GM12878 (cell line): ENCODE measurements at places on chromosomes 7 and 10. TPM values are rescaled to one million over a fixed set of nuclear protein-coding genes. Genes with fewer than 3 reads are reported as not detected.

- no peaks in the 10 kb centered on the region; the same call in 1 of the 2 replicates for H3K36me3 ChIP-seq
- H3K4me3 ChIP-seq = no peak overlapping the region
- peaks cover 6% of the 10 kb centered on the region for H3K27me3 ChIP-seq
- no peaks in the 10 kb centered on the region for H3K4me1 ChIP-seq
- no peak overlapping the region for H3K27ac ChIP-seq
Measured at GRCh38 chr7:31036924-31037323, 15.2 kb upstream of the ADCYAP1R1 start.

DNA sequence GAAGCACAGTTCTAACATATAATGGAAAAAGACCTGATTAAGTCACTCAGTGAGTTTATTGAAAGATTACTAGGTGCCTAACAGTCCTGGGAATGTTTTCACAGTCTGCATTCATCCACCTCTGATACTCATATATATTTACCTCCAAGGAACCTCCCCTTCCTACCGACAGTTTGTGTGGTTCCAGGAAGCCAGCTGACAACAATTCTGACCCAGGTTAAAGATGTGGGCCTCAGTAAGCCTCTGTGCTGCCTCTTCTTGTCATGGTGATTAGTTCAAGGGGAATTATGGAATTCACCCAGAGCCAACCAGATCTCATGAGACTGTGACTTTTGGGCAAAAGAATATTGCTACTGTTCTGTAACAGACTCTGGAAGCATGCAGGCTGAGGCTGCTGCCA, 186.8 kb downstream of the NXPH1 start:
- no peaks in the 10 kb centered on the region for H3K36me3 ChIP-seq
- DNase-seq = no peak
- H3K4me1 ChIP-seq = no peaks in the 10 kb centered on the region
- no peaks in the 10 kb centered on the region for H3K27me3 ChIP-seq
- no peak overlapping the region for H3K27ac ChIP-seq

DNA sequence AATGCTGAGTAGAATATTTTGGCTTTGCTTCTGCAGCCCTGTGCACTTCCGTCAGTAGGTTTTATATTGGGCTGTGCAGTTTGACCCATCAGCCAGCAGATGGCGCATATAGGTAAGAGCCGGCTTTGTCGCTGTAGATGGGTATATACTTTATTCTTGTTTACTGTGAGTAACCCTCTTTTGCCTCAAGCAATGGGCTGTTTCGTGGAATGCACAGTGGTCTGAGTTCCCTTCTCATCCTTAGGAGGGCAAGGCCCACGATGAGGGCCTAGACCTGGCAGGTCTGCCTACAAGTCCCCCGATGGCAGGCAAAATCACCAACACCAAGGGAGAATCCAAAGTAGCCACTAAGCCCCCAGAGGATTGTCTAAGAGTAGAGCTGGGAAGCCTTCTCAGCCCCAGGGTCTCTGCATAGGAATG, 1002.9 kb upstream of the KCND2 start:
- DNase-seq = no peak
- H3K4me3 ChIP-seq = no peak overlapping the region
- no peaks in the 10 kb centered on the region for H3K4me1 ChIP-seq

DNA sequence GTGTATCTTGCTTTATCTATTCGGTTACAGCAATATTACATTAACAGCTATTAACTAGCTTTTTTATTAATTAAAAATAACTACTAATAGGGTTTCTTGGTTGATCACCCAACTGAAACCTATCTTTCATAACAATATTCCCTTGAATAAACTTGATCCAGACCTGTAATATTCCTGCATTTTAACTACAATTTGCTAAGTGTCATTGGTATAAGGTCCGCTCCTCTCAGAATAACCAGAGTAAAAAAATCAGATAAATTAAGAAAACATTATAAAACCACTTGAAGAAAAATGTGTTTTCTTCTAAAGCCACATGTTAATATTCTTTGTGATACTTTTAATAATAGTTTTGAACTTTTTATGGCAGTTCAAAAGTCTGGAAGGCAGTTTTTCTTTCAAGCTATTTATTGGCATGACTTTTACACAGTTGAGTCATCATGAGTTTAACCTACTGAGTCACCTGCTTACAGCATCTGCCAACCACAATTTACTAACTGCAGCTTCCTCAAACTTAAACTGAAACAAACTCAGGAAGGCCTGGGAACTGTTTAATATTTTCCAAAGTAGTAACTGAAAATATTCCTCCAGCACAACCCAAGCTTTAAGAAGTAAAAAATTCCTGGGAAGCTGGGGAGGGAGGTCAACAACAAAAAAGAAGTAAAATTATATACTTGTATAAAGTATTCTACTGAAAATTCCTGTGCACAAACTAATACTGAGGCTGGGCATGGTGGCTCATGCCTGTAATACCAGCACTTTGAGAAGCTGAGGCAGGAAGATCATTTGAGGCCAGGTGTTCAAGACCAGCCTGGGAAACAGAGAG, 103.2 kb downstream of the NRBF2 start:
- H3K27ac ChIP-seq = peak overlapping the region; percentile 56
- no peaks in the 10 kb centered on the region for H3K36me3 ChIP-seq
- no peak overlapping the region for H3K4me3 ChIP-seq
- no peaks in the 10 kb centered on the region for H3K27me3 ChIP-seq

GRCh38 chr10:79298403-79299244, 48.6 kb upstream of the PPIF start:
- H3K36me3 ChIP-seq = peaks cover 75% of the 10 kb centered on the region
- DNase-seq = no peak
- no peak overlapping the region for H3K27ac ChIP-seq
- H3K4me1 ChIP-seq = peaks cover 8% of the 10 kb centered on the region

- H3K27me3 ChIP-seq = no peaks in the 10 kb centered on the region
- H3K4me3 ChIP-seq = no peak overlapping the region
- peaks cover 52% of the 10 kb centered on the region for H3K4me1 ChIP-seq
- DNase-seq = no peak
- H3K36me3 ChIP-seq = peaks cover 8% of the 10 kb centered on the region
Measured at GRCh38 chr10:26743091-26743490, 45.6 kb downstream of the PDSS1 start.

The ASZ1 gene
- total RNA-seq = 0.11 TPM in 1 of 2 replicates, not detected in the other

DNA sequence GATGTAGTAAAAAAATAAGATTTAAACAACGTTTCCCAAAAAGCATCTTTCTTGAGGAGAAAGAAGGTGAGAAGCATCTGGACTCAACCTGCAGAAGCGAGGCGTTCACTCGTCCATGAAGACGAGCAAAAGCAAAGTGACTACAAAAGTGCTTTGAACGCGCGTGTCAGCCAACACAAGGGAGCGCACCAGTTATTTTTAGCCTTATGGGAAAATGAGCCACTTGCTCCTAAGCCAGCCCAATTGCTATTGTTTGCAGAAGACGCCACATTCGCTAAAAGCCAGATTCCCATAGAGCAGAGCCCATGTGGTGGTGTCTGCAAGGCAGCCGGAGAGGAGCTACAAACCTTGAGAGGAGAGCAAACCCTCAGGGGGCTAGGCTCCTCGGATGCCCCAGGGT, 122.5 kb downstream of the FAM53B start:
- DNase-seq = no peak
- no peak overlapping the region for H3K27ac ChIP-seq
- peaks cover 46% of the 10 kb centered on the region for H3K4me1 ChIP-seq
- no peak overlapping the region for H3K4me3 ChIP-seq
- no peaks in the 10 kb centered on the region for H3K27me3 ChIP-seq

DNA sequence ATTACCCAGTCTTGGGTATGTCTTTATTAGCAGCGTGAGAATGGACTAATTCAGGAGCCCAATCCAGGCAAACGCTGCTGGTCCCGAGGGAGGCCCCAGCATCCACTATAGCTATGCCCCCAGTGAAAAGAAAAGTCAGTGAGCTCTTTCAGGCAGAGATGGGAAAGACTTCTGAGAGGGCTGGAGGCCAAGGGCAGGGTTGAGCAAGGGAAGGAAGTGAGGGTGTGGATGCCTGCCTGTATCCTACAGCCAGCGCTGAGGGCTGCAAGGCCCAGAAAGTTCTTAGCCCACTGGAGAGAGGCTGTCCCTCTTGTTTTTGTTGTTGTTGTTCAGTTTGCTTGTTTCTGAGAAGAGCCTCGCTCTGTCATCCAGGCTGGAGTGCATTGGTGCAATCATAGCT, 261.6 kb downstream of the ZEB1 start:
- no peaks in the 10 kb centered on the region for H3K27me3 ChIP-seq
- H3K27ac ChIP-seq = no peak overlapping the region
- H3K4me3 ChIP-seq = no peak overlapping the region

DNA sequence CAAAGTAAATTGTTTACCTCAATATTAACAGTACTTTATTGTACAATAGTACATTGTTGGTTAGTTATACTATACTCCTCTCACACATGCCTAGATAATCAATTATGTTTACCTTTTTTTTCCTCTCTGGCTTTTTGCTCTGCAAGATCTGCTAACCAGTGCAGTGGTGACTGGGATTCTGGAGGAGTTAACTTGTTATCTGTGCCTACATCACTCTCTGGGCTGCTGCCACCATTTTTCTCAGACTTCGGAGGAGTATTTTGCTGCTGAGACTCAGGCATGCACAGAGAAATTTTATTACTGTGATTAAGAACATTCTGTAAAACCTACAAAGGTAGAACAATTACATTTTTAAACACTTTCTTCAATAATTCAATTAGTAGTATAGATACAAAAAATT, 59.7 kb downstream of the NRBF2 start:
- no peak for DNase-seq
- H3K27me3 ChIP-seq = no peaks in the 10 kb centered on the region
- peaks cover 45% of the 10 kb centered on the region for H3K36me3 ChIP-seq
- no peak overlapping the region for H3K27ac ChIP-seq

The AQP1 gene
- total RNA-seq = 0.64 and 0.72 TPM in 2 replicates

GRCh38 chr10:126511917-126512479, 123.7 kb upstream of the ADAM12 start:
- no peaks in the 10 kb centered on the region for H3K27me3 ChIP-seq
- DNase-seq = no peak
- H3K4me1 ChIP-seq = no peaks in the 10 kb centered on the region
- H3K27ac ChIP-seq = no peak overlapping the region

The TMEM178B gene
- 0.03 and 0.05 TPM in 2 replicates for total RNA-seq

DNA sequence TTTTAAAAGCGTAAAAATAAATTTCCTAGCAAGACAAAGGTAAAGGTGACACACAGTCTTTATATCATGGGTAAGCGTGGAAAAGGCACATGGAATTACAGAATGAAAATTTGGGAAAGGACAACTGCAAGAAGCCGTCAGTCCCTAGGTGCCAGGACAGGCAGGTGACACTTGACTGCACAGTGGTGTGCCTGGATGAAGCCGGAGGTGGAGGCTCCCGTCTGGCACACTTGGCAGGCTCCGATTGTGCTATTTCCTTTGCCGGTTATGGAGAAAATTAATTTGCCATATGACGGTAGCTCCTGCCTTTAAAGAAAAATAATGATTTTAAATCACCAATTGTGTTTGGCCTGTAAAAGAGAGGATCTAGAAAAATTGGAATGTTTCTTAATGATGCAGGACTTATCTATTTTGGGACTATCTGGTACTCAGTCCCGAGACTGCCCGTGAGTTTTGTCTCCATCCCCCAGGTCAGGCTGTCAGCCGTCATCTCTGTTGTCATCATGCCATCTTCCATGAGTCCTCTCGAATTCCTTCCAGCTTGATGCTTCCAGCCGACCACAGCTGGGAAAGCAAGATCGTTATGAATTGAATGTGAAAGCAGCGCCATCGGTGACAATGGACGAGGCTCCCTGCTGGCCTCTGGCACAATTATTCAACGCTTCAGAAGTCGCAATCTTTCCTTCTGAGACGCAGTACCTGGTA, 56.2 kb upstream of the MGMT start:
- H3K36me3 ChIP-seq = no peaks in the 10 kb centered on the region
- no peaks in the 10 kb centered on the region for H3K27me3 ChIP-seq

- H3K4me1 ChIP-seq = peaks cover 34% of the 10 kb centered on the region
- no peak overlapping the region for H3K27ac ChIP-seq
- H3K27me3 ChIP-seq = no peaks in the 10 kb centered on the region
- DNase-seq = no peak
- no peaks in the 10 kb centered on the region for H3K36me3 ChIP-seq
Measured at GRCh38 chr10:60348982-60349381, 40.7 kb downstream of the ANK3 start.

DNA sequence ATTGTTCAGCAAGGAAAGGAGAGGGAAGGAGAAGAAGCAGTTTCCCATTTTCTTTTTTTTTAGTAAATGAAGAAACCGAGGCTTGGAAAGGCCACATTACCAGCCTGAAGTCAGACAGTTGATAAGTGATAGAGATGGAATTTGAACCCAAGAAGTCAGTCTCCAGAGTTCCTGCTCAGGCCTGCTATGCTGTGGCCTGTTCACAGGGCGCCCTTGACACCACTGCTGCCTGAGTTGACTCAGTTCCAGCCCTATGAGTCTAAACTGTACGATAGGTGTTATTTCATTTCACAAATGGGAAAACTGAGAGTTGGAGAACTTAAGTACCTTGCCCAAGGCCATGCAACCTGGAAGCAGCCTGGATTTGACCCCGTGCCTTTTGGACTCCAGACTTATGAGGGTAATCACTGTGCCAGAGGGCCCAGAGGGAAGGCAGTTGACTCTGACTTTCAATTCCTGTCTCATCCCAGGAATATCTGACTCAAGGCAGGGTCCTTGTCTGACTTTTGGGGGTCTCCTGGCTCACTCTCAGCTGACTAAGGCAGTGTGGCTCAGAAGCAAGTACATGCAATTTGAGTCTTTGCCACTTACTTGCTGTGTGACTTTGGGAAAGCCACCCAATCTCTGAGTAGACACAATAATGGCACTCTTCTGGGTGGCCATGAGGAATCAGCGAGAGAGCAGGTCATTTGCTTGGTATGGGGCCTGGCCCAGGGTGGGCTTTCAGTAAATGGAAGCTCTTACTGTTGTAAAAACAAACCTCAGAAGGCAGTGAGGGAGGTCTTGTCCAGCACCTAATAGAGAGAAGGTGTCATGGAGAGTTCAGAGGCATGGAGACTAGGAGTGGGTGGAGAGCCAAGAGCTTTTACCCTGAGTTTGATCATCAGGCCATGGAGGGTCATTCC, 17.9 kb upstream of the RBM20 start:
- no peak for DNase-seq
- no peak overlapping the region for H3K27ac ChIP-seq
- H3K36me3 ChIP-seq = no peaks in the 10 kb centered on the region
- H3K4me1 ChIP-seq = no peaks in the 10 kb centered on the region

GRCh38 chr10:128047351-128047750, 78.9 kb downstream of the MKI67 start:
- peaks cover 30% of the 10 kb centered on the region for H3K4me1 ChIP-seq
- H3K36me3 ChIP-seq = peaks cover 2% of the 10 kb centered on the region; the same call in 1 of the 2 replicates
- no peaks in the 10 kb centered on the region for H3K27me3 ChIP-seq
- peak; percentile 63 for DNase-seq

DNA sequence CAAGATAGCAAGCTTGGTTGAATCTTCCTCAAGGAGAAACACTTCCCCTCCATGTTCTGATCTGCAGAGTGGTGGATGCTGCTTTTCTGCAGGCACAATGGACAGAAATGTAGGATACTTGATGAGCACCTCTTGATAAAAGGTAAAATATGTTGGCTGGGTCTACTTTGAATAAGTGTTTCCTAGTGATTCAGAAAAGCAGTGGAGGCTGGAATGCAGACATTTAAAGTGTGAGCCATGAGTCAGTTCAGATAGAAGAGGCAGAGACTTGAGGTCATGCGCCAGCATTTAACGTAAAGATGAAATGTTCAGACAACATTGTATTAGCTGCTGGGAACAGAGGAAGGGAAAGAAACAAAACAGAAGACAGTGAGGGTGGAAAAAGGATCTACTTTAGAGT, 403.1 kb downstream of the ADRA2A start:
- no peak for DNase-seq
- no peak overlapping the region for H3K4me3 ChIP-seq
- H3K27me3 ChIP-seq = no peaks in the 10 kb centered on the region
- H3K36me3 ChIP-seq = no peaks in the 10 kb centered on the region
- no peak overlapping the region for H3K27ac ChIP-seq
- H3K4me1 ChIP-seq = no peaks in the 10 kb centered on the region
